Stimulated activated CD4-positive, alpha-beta T cell treated with anti-CD3 and anti-CD28 coated beads, Interleukin-4, amount 100 ng/mL, for 4 hours (primary cell): ENCODE measurements at places on chromosomes 1 and 21.
A peak's percentile ranks its signal among the peaks of the same experiment; 100 is the strongest.

- DNase-seq: no peak
Measured at GRCh38 chr1:206748348-206749030, 22.1 kb upstream of the IL19 start.

DNA sequence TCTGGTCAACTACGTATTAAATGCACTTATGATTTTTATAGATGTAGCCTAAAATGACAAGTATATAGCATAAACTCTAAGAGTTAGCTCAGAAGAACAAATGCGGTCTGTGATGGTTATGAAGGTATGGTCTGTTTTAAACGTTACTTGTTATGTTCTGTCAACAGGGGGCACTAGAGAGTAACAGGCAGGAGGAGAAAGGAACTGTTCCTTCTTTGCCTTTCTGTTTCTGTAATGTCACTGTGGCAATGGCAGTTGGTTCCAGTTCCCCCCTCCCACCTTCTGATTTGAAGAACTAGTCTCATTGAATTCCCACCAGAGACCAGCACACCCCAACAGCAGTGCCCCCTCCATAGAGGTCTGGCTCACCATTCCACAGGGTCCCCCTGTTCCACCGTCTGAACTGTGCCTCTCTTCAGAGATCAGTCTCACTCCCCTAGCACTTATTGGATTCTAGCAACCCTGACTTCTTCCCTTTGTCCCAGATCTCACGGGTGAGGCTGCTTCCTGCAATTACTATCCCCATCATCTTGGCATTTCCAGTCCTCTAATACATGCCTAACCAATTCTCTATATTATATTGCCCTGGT, 14.0 kb downstream of the KRTAP24-1 start:
- DNase-seq: no peak

- DNase-seq: peak; percentile 8
Measured at GRCh38 chr1:54200519-54200997, 591 bp downstream of the MRPL37 start.

- no peak for DNase-seq
Measured at GRCh38 chr1:100995198-100995988, 30.2 kb downstream of the DPH5 start.

DNA sequence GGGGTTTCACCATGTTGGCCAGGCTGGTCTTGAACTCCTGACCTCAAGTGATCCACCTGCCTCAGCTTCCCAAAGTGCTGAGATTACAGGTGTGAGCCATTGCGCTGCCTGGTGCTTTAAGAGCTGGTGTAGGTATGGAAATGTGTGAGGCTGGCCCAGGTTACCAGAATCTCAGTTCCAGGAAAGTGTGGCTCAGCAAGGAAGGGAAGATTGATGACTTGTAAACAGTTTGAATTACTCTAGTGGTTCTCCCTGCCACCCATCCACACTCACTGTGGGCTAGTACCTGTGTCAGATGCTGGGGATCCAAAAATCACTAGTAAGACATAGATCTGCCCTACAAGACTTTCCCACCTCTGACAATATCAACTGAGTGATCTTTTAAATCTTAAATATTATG, 34.5 kb upstream of the SLC35D1 start:
- no peak for DNase-seq

GRCh38 chr1:154746622-154747299, 123.3 kb downstream of the KCNN3 start:
- DNase-seq: no peak

DNA sequence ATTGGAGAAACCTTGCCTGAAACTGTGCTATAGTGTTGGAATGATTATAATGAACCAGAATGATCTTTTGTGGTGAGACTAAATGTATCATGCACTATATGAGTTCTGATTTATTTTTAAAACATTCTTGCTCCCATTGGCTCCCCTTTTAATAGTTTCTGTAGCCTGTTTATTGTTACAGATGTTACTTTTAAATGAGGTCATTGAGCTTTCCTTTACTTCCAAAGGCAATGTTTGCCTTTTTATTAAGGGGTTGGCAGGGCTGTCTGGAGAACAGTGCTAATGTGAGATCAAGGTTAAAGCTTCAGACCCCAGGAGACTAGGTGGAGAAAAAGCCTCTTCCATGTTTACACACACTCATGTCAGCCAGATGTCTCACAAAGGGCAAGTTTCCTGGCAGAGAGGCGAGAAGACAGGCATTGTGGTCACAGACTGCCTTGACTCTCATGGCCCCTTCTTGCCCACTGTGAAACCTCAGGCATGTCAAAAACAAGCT, 120.6 kb upstream of the RAVER2 start:
- no peak for DNase-seq

DNA sequence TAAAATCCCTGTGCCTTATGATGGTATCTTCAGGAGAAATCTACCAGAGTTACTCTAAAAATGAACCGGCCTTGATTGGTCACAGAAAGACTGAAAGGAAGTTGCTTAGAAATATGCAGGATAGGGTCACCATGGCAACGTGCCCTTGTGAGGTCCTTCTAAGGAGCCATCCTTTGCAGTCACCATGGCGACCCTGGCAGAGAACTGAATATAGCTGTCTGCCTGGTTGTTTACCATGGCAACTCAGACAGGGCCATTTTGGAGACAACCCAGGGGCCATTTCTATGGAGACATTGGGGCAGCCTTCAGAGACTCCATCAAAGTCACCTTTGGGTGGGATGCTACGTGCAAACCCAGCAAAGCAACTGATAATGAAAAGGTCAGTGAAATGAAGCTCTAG, 43.0 kb downstream of the SNX7 start:
- no peak for DNase-seq

DNA sequence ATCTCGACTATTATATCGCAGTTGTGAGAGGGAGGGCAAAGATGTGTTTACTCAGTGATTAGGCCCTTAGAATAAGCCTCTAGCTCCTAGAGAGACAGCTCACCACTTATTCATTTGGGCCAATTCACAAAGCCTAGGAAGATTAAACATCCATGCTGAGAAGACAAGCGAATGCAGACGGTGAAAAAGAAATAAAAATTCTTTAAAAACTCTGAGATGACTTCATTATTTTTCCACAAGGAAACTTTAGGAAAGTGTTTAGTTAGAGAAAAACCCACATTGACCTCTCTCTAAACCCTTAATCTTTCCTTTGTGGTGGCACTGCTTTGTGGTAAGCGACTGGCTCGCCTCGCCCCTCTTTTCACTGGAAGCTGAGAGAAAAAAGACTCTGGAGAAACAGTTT, 146.8 kb upstream of the DMRTA2 start:
- no peak for DNase-seq

DNA sequence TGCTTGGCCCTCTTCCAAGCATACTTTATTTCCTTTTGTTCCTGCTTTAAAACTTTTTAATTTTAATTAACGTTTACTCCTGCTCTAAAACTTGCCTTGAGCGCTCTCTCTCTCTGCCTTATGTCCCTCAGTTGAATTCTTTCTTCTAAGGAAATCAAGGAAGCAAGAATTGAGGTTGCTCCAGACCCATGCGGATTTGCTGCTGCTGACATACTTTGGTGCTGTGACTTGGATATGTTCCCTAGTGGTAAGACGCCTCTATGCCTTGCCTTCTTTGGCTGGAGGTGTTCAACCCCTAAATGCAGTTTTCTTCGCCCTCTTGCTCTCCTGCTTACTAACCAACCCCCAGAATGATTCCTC, 148.1 kb downstream of the ADSS2 start:
- no peak for DNase-seq

GRCh38 chr21:35753308-35753707, 307.0 kb downstream of the SETD4 start:
- DNase-seq: no peak

DNA sequence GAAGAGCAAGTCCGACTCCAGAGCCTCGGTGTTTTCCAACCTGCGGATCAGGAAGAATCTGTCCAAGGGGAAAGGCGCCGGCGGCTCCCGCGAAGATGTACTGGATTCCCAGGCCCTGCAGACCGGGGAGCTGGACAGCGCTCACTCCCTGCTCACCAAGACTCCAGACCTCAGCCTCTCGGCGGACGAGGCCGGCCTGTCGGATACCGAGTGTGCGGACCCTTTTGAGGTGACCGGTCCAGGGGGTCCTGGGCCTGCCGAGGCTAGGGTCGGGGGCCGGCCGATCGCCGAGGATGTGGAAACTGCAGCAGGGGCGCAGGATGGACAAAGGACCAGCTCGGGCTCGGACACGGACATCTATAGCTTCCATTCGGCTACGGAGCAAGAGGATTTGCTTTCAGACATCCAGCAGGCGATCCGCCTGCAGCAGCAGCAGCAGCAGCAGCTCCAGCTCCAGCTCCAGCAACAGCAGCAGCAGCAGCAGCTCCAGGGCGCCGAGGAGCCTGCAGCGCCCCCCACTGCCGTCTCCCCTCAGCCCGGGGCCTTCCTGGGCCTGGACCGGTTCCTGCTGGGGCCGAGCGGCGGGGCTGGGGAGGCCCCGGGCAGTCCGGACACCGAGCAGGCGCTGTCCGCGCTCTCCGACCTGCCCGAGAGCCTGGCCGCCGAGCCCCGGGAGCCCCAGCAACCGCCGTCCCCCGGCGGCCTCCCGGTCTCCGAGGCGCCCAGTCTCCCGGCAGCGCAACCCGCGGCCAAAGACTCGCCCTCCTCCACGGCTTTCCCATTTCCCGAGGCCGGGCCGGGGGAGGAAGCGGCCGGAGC, 827 bp downstream of the FMN2 start:
- DNase-seq: no peak

DNA sequence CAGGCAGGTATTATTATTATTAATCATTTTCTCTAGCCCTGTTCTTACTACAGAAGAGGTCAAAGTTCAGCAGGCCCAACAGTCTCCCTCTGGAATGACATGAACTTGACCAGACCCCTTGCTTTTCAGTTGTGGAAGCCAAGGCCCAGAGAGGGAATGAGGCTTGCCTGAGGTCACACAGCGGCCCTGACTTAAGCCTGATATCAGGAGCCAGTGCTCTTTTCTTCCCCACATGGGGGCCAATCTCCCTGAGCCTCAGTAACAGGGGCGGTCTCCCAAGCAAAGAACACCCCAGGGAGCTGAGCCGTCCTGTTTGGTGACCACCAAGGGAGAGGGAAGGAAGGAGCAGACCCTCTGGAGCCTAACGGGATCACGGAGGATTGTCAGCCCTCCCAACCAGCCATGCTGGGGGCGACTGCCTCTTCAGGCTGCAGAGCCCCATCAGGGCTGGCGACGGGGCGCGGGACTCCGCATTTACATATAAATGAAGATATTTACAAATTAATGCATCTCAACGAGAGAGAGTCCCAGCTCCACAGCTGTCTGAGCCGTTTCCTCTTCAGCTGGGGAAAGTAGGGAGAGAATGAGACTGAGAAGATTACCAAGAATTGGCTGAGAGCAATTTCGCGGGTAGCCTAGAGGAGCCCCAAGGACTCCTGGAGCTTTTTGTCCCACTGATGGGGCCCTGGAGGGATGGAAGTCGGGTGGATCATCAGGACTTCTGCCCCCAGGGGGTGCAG, 186.1 kb upstream of the KLHDC7A start:
- no peak for DNase-seq

GRCh38 chr1:207902566-207902965, 8.4 kb downstream of the CD34 start:
- DNase-seq: no peak

GRCh38 chr1:168468042-168468809, 75.6 kb downstream of the XCL2 start:
- no peak for DNase-seq

GRCh38 chr1:111110197-111110899, 29.5 kb downstream of the DRAM2 start:
- no peak for DNase-seq

DNA sequence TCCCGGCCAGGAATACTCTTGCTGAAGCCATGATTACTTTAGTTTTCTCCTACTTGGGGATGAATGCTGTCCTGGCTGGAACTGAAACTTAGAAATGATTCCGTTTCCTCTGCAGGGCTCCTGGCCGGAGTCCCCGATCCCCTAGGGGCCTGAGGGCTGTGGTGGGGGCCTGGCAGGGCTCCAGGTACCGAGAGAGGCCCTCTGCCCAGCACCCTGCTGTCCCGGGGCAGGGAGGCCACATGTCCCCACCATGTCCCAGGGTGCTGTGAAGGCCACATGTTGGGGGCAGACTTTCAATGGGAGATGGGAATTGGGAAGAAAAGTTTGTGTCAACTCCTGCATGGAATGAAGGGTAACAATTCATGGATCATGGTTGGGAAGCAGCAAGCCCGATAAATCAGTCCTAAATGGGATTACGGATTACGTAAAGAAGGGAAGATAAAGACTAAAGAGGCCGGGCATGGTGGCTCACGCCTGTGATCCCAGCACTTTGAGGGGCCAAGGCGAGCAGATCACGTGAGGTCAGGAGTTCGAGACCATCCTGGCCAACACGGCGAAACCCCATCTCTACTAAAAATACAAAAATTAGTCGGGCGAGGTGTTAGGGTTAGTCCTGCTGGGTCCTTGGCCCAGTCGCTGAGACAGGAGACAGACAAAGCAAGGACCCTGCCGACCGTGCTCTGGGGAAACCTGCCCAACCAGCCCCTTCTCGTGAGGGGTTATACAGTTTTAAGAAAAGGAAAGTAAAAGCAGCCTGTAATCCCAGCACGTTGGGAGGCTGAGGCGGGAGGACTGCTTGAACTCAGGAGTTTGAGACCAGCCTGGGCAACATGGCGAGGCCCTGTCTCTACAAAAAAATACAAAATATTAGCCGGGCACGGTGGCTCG, 37.6 kb downstream of the MORN1 start:
- no peak for DNase-seq

DNA sequence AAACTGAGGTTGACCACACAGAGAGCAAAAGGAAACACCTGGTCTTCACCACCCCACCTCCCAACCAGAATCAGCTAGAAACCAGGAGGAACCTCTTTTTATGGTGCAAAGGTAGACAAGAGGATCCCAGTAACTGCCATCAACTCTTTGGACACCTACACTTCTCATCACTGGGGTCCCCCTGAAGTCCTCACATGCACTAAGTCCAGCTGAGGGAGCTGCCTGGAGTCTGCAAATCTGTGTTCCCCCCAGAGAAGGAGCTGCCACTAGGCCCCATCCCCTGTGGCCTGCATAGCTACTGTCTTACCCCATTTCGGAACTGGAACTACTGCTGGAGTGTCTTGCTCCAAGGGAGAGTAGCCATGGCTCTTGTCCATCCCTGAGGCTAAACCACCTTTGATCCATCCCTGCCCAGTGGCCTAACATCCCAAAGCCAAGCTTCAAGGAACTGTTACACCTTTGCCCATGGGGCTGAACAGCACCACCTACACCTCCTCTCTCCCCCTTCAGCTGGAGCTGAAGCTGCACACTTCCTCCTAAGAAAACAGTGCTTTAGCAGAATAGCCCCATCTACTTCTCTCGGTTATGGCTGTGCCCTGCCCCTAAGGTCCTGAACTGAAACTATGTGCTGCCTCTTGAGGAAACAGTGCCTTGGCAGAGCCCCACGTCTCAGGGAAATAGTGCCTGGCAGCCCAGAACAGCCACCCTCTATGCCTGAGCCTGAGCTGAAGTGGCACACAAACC, 85.4 kb upstream of the CD53 start:
- DNase-seq: peak; percentile 29
